Right lung (tissue), 10 donors: ENCODE measurements at places on chromosomes 2 and 18. TPM values are rescaled to one million over a fixed set of nuclear protein-coding genes. Genes with fewer than 3 reads are reported as not detected.

CCDC102B gene
- 18.3 TPM for polyA plus RNA-seq

UNC80 gene
- 1.9 TPM for polyA plus RNA-seq

SERPINB3 gene
- polyA plus RNA-seq, result not detected

IL1RL2 gene
- polyA plus RNA-seq, result 1.2 TPM

IL1B gene
- polyA plus RNA-seq, result 0.37 TPM

C2orf72 gene
- polyA plus RNA-seq, result 0.72 TPM

STON1 gene
- 24.1 TPM for polyA plus RNA-seq

MATN3 gene
- 11.3 TPM for polyA plus RNA-seq

CWC22 gene
- 44.2 TPM for polyA plus RNA-seq

CCDC68 gene
- 62.2 TPM for polyA plus RNA-seq

MYCN gene
- polyA plus RNA-seq, result 16.4 TPM

DNAH7 gene
- 3.5 TPM for polyA plus RNA-seq

SETBP1 gene
- 15.4 TPM for polyA plus RNA-seq

AQP12B gene
- polyA plus RNA-seq, result not detected

ANKRD29 gene
- 67.2 TPM for polyA plus RNA-seq

NEB gene
- polyA plus RNA-seq, result 11.7 TPM

FBLN7 gene
- polyA plus RNA-seq, result 10.5 TPM

RAB6C gene
- 0.74 TPM for polyA plus RNA-seq

ANTXR1 gene
- polyA plus RNA-seq, result 85.4 TPM

MRPS9 gene
- 34.9 TPM for polyA plus RNA-seq

UGT1A8 gene
- polyA plus RNA-seq, result not detected

EVX2 gene
- polyA plus RNA-seq, result not detected

CHRND gene
- 5.9 TPM for polyA plus RNA-seq

TCF7L1 gene
- polyA plus RNA-seq, result 72.8 TPM
